GM12892 (cell line): ENCODE measurements at places on chromosomes 1 and 21.

GRCh38 chr1:28601696-28602095 is 9.6 kb downstream of the RAB42 start:
- no peak for DNase-seq

- DNase-seq: no peak
These were observed 2.2 kb downstream of the IER5 start for GRCh38 chr1:181090641-181091126.

DNA sequence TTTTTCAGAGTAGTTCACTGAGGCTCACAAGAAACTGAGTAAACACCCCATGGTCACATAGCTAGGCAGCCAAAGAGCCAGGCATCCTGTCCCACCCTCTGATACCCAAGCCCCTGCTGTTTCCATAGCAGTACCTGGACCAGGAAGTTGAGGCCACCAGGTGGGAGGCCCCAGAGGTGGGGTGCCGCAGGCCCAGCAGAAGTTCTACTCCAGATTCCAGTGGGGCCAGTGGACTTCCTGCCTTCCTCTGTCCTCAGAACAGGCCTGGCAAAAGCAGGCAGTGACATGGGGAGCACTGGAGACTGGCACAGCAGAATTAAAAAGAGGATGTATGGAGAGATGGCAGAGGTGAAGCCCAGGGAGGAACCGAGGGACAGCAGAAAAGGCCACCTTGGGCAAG is 19.0 kb downstream of the FOXO6 start:
- no peak for DNase-seq

DNA sequence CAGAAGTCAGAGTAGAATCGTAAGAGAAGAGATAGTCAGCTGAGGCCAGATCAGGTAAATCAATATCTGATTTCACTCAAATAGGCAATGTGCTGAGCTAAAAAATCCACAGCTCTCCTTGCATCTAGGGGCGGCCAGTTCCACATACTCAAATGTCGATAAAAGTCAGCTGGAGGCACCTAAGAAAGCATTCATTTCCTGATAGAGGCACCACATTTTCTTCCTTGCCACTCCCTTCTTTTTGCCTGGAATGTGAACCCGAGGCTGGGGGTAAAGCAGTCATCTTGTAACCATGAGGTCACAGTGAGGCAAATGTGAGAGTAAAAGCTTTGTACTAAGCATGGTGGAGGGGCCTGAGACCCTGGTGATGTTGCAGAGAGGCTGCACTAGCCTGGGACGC is 24.2 kb upstream of the CTPS1 start:
- DNase-seq: no peak

DNA sequence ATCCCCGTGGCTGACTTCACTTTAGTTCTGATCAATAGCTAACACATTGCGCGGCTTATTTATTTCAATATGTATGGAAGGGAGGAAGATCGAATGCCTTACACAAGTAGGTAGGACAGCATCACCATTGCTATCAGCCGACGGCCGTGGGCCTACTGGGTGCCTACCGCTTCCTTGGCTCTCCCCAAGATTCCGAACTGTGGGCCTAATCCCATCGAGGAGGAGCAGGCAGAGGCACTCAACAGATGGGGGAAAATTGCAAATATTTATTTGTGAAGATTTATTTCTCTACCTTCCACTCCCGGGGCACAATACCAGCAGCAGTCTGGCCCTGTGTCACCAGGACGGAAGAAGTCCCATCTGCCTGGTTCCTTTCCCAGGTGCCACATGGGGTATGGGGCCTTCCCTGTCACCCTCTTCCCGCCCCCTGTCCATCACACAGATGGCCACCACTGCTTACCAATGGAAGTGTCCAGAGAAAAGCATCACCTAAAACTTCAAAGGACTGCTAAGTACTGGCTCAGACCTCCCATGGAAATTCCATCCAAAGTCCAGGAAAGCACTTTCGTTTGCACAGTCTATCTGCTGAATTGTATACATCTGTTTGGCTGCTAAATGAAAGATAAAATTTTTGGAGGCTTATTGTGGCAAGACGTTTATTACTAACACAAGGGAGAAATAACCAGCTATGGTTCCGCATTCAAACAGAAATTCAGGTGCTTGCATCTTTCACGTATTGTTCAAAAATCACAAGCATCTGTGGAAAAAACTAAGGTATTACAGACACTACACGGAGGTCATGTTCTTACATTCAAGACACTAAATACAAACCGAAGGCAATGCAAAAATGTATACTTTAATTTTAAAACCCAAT is 11.8 kb downstream of the AGT start:
- no peak for DNase-seq

- peak; percentile 51 for DNase-seq
These were observed 9.2 kb downstream of the FCMR start for GRCh38 chr1:206912445-206913095.

DNA sequence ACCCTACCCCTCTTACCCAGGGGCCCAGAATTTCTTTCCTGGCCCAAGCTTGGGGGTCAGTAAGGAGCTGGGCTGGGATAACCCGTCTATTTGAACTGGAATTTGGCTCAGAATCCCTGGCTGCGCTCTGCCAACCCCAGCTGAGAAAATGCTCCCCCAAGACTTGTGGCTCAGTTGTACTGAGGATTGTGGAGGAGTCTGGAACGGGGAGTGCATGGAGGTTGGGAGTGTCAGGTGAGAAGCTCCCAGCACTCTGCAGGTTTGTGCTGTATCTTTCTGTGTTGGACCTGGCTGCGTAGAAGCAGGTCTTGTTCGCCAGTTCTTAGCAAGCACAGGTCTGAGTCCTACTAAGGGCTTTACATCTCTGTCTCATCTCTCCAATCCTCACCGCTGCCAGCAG is 1.6 kb downstream of the TCEA3 start:
- no peak for DNase-seq
